ENCODE measurements at places on chromosomes 12 and 14. TPM values are rescaled to one million over a fixed set of nuclear protein-coding genes. Genes with fewer than 3 reads are reported as not detected.

GRCh38 chr14:60981633-60982455 is 799 bp downstream of the SLC38A6 start:
- peaks cover 3% of the 10 kb centered on the region for H3K36me3 ChIP-seq
- H3K27me3 ChIP-seq: no peaks in the 10 kb centered on the region
- peaks cover 50% of the 10 kb centered on the region for H3K4me1 ChIP-seq
- DNase-seq: no peak
- H3K27ac ChIP-seq: peak overlapping the region; percentile 61
- peak overlapping the region; percentile 92 for H3K4me3 ChIP-seq

- no peaks in the 10 kb centered on the region for H3K27me3 ChIP-seq
- H3K4me3 ChIP-seq: peak overlapping the region; percentile 10
- peaks cover 28% of the 10 kb centered on the region for H3K4me1 ChIP-seq
Observed at GRCh38 chr12:69527506-69528272, 57.5 kb downstream of the FRS2 start.

- no peaks in the 10 kb centered on the region for H3K4me1 ChIP-seq
- H3K4me3 ChIP-seq: no peak overlapping the region
- H3K36me3 ChIP-seq: no peaks in the 10 kb centered on the region
- H3K27ac ChIP-seq: no peak overlapping the region
Observed at GRCh38 chr14:105891221-105891602, 364.8 kb downstream of the TMEM121 start.

DNA sequence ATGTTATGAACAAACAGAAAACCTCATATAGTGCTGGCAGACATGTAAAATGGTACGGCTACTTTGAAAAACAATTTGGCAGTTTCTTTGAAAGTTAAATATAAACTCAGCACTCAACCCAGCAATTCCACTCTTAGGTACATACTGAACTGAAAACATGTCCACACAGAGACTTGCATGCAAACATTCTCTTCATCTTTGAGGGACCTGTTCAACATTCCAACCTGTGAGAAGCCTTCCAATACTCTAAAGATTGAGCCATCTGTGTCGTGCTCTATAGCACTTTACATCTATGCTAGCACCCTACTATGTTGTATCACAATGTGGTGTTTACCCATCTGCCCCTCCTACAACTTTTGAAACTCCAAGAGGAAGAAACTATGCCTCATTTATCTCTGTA is 79.3 kb downstream of the DNAI7 start:
- no peak overlapping the region for H3K27ac ChIP-seq
- H3K4me3 ChIP-seq: no peak overlapping the region
- no peaks in the 10 kb centered on the region for H3K36me3 ChIP-seq
- no peaks in the 10 kb centered on the region for H3K27me3 ChIP-seq
- H3K4me1 ChIP-seq: no peaks in the 10 kb centered on the region

DNA sequence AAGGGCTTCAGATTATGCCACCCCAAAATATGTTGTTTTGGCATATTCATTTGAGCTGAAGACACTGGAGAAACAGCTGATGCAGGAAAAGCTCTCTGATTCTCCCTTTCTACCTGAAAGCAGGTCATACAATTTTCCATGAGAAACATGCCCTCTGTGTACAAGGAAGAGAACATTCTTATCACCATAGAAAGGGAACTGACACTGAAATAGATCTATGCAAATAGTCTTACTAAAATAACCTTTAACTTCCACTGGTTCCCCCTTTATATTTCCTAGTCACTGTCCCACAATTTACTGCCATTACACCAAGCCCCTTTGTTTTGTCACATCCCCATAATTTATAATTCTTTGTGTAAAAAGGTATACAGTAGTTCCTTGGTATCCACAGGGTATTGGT is 9.6 kb upstream of the PHC1 start:
- no peaks in the 10 kb centered on the region for H3K4me1 ChIP-seq
- H3K27me3 ChIP-seq: no peaks in the 10 kb centered on the region
- DNase-seq: no peak
- H3K27ac ChIP-seq: no peak overlapping the region

- H3K4me1 ChIP-seq: peaks cover 13% of the 10 kb centered on the region
- no peak for DNase-seq
- no peak overlapping the region for H3K27ac ChIP-seq
- no peak overlapping the region for H3K4me3 ChIP-seq
Observed at GRCh38 chr12:48419116-48419935, 53.0 kb upstream of the ANP32D start.

GRCh38 chr12:128042825-128043224 is 224.1 kb upstream of the TMEM132C start:
- no peak overlapping the region for H3K27ac ChIP-seq
- H3K27me3 ChIP-seq: no peaks in the 10 kb centered on the region
- H3K36me3 ChIP-seq: no peaks in the 10 kb centered on the region
- no peak overlapping the region for H3K4me3 ChIP-seq
- no peak for DNase-seq
- no peaks in the 10 kb centered on the region for H3K4me1 ChIP-seq

GRCh38 chr12:128784030-128784760 is 39.6 kb downstream of the SLC15A4 start:
- no peak for DNase-seq
- H3K27ac ChIP-seq: no peak overlapping the region
- no peaks in the 10 kb centered on the region for H3K36me3 ChIP-seq
- H3K27me3 ChIP-seq: no peaks in the 10 kb centered on the region
- H3K4me1 ChIP-seq: no peaks in the 10 kb centered on the region
- H3K4me3 ChIP-seq: no peak overlapping the region

GRCh38 chr14:29930283-29930682 is 2.6 kb upstream of the PRKD1 start:
- DNase-seq: no peak
- H3K4me3 ChIP-seq: no peak overlapping the region
- no peaks in the 10 kb centered on the region for H3K27me3 ChIP-seq
- peaks cover 4% of the 10 kb centered on the region for H3K4me1 ChIP-seq
- peak overlapping the region; percentile 20 for H3K27ac ChIP-seq

DNA sequence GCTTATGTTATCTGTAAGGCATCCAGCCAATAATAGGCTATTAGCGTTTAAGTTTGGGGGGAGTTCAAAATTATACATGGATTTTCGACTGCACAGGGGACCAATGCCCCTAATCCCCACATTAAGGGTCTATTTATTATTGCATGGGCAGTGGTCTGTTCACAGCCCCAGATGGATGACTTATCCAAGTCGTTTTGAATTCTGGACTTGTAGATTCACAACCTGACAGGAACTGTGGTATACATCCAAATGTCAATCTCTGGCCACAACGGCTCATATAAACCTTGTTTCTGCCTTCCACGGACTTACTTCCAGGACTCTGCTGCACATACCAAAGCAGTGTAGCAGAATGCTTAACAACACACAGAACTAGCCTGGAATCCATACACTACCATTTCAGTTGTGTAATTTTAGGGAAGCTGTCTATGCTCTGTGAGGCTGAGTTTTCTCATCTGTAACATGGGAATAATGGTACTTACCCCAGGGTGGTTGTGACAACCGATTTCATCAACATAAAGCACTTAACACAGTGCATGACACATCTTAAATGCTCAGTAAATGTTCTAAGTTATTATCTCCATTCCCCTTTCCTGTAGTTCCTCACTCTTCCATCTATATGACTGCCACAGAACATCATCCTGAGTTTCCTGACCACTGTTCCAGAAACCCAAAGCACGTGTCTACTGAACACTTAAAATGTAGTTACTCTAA is 3.7 kb downstream of the DDX24 start:
- no peak overlapping the region for H3K27ac ChIP-seq
- H3K27me3 ChIP-seq: no peaks in the 10 kb centered on the region
- H3K4me3 ChIP-seq: peak overlapping the region; percentile 83
- DNase-seq: no peak

- DNase-seq: no peak
- no peaks in the 10 kb centered on the region for H3K27me3 ChIP-seq
- no peaks in the 10 kb centered on the region for H3K4me1 ChIP-seq
Observed at GRCh38 chr12:83172866-83173649, 486.4 kb downstream of the TMTC2 start.

GRCh38 chr12:2813214-2814185 is 1.0 kb downstream of the ITFG2 start:
- DNase-seq: no peak
- H3K36me3 ChIP-seq: peaks cover 18% of the 10 kb centered on the region
- peak overlapping the region; percentile 92 for H3K4me3 ChIP-seq
- H3K4me1 ChIP-seq: peaks cover 8% of the 10 kb centered on the region
- no peaks in the 10 kb centered on the region for H3K27me3 ChIP-seq

DNA sequence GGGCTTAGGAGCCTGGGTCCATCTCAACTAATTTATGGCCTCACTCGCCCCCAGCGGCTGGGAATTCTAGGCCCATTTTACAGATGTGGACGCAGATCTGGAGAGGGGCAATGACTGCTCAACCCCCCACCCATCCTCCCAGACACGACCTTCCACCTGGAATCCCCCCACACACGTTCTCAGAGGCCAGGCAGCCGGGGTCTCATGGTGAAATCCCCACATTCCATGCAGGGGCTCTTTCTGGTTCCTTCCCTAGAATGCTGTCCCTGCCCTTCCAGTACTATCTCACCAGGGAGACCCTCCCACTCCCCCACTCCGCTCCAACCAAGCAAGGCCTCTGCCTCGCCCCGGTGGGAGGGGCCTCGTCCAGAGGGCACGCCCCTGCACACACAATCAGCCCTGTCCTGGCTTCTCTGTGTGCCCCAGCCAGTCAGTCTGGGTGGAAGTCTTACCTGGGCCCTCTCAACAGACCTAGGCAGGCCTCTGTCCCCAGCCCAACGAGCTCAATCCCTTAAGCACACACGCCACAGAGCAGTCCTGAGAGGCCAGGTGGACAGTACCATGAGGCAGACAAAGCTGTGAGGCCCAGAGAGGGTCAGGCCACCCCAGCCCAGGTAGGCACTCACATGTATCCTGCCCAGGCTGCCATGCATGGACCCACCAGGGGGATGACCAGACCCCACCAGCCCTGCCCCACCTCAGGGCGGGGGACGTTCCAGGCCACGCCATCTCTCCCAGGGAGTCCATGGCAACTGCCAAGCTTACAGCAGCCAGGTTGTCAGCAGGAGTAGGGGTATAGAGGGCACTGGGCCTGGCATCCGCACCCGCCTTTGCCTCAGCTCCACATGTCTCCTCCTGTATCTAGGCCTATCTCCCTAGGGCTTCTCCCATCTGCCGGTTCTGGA is 1.3 kb upstream of the ANKRD9 start:
- DNase-seq: no peak
- no peak overlapping the region for H3K27ac ChIP-seq
- H3K4me3 ChIP-seq: peak overlapping the region; percentile 83

DNA sequence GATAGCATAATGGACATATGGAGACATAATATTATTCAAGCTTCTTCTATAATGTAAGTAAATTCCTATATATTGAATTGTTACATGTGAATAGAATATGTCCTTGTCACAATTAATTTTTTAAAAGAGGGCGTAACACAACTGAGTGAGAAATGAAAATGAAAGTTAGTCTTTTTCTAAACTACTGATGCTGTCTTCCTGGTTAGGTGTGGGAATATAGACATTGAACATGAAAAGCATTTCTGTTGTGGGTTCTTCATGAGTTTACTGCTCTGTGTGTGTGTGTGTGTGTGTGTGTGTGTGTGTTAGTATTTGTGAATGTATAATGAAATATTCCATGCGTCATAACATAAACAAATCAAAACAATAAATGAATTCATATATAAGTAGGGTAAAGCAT is 40.5 kb upstream of the RTL1 start:
- H3K36me3 ChIP-seq: no peaks in the 10 kb centered on the region
- no peaks in the 10 kb centered on the region for H3K27me3 ChIP-seq
- no peak for DNase-seq
- no peak overlapping the region for H3K4me3 ChIP-seq
- H3K4me1 ChIP-seq: no peaks in the 10 kb centered on the region

DNA sequence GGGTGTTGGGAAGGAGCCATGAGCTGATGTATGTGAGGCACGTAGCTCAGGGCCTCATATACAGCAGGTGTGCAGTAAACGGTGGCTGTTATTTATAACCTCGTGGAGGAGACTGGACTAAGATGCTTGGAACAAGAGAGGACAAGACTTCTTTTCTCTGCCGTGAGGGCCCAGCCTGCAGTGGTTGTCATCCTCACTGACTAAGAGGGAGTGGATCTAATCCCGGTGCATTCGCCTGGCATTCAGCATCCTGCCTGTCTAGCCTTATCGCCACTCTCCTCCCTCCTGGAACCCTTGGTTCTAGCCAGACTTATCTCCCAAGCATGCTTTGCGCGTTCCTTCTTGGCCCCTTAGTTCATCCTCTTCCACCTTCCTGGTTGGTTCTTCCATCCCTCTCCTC is 3.9 kb downstream of the TSPAN9 start:
- no peaks in the 10 kb centered on the region for H3K27me3 ChIP-seq
- no peak overlapping the region for H3K4me3 ChIP-seq
- no peak for DNase-seq
- H3K4me1 ChIP-seq: peaks cover 5% of the 10 kb centered on the region

GRCh38 chr14:26621807-26622560 is 24.2 kb upstream of the NOVA1 start:
- DNase-seq: no peak
- no peaks in the 10 kb centered on the region for H3K27me3 ChIP-seq
- no peak overlapping the region for H3K27ac ChIP-seq
- no peak overlapping the region for H3K4me3 ChIP-seq
- H3K4me1 ChIP-seq: no peaks in the 10 kb centered on the region
- no peaks in the 10 kb centered on the region for H3K36me3 ChIP-seq

GRCh38 chr12:26123482-26123980 is 1.3 kb downstream of the BHLHE41 start:
- no peaks in the 10 kb centered on the region for H3K27me3 ChIP-seq
- DNase-seq: no peak
- H3K4me1 ChIP-seq: peaks cover 7% of the 10 kb centered on the region
- peak overlapping the region; percentile 91 for H3K4me3 ChIP-seq
- H3K36me3 ChIP-seq: no peaks in the 10 kb centered on the region

- H3K36me3 ChIP-seq: no peaks in the 10 kb centered on the region
- no peak overlapping the region for H3K27ac ChIP-seq
- no peaks in the 10 kb centered on the region for H3K4me1 ChIP-seq
- H3K27me3 ChIP-seq: no peaks in the 10 kb centered on the region
- DNase-seq: no peak
Observed at GRCh38 chr12:115910057-115910456, 367.4 kb downstream of the MED13L start.

GRCh38 chr12:68954811-68955210 is 21.8 kb upstream of the CPM start:
- DNase-seq: no peak
- no peak overlapping the region for H3K27ac ChIP-seq
- H3K36me3 ChIP-seq: no peaks in the 10 kb centered on the region
- H3K4me1 ChIP-seq: peaks cover 7% of the 10 kb centered on the region
- H3K27me3 ChIP-seq: no peaks in the 10 kb centered on the region
- H3K4me3 ChIP-seq: no peak overlapping the region

GRCh38 chr14:93582516-93582915 is 151.8 kb downstream of the UNC79 start:
- no peak overlapping the region for H3K4me3 ChIP-seq
- DNase-seq: no peak
- H3K27me3 ChIP-seq: no peaks in the 10 kb centered on the region
- no peaks in the 10 kb centered on the region for H3K4me1 ChIP-seq

The LRRIQ1 gene
- not detected for total RNA-seq

The PCED1B gene
- 6.6 TPM for total RNA-seq

The CNTN1 gene
- 42.8 TPM for total RNA-seq

The CPNE8 gene
- total RNA-seq: 14.1 TPM

The MYH7 gene
- total RNA-seq: 0.81 TPM

All from thoracic aorta (tissue), 2 donors.